ENCODE measurements at places on chromosomes 4 and X.

GRCh38 chr4:130110189-130110588 is 1014.2 kb downstream of the C4orf33 start:
- DNase-seq, result no peak

DNA sequence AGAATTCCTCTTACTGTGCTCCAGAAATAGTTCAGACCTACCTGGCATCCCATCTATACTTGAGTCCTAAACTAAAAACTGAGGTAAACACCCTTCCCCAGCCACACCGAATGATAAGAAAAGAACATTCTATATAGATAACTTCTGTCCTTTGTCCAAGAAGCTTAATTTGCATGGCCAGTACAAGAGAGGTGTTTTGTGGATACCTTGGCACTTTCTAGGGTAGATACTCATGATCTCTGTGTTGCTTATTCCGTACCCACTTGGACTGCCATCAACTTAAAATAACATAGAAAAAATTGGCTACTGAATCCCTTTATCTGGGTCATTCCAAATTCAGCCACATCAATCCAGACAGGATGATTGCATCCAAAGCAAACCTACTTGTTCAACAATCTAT is 1050.4 kb downstream of the STIM2 start:
- no peak for DNase-seq

- no peak for DNase-seq
Measured at GRCh38 chr4:60500810-60501209, 699.3 kb upstream of the ADGRL3 start.

DNA sequence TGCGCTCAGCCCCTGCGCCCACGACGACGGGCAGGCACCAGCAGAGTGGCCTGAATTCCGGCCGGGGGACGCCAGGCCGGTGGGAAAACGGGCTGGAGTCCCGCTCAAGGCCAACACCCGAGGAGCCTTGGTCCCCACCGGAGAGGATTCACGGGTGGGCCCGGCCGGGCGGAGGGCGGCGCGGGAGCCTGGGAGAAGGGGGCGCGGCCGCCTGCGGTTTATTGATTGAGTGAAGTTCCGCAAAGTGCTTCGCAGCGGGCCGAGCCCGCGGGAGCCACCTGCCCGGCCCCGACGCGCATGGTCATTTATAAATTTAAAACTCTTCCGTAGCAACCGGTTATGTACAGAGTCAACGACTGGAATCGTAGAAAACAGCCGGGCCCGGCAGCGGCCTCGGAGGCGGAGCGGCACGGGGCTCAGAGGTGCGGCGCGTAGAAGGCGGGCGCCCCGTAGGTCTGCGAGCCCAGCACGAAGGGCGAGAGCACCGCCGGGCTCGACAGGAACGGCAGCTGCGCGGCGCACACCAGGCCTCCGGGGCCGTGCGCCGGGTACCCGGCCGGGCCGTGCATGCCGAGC is 3.6 kb downstream of the NKX1-1 start:
- no peak for DNase-seq

GRCh38 chr4:169993531-169993930 is 32.7 kb downstream of the MFAP3L start:
- DNase-seq, result no peak

GRCh38 chrX:133330956-133331355 is 84.3 kb downstream of the GPC4 start:
- DNase-seq, result no peak

GRCh38 chr4:177356206-177356605 is 46.5 kb downstream of the NEIL3 start:
- no peak for DNase-seq

- no peak for DNase-seq
Measured at GRCh38 chrX:71540801-71541200, 7.9 kb downstream of the OGT start.

DNA sequence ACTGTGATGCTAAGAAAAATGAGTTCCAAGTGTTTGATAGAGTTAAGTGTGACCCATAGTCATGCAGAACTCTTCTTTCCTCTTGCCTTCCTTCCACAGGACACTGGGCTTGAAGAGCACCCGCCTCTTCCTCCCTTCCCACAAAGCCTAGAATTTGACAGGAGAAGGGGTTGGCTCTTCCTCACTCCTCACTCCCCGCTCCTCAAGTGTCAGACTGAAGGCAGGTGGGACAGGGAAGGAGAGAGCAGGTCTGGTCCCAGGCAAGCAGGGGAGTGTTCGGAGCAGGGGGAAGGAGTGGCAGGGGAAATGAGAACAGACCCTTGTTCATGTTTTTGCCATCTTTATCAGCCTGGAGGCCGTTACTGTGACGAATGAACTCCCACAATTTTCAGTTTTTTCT is 10.7 kb downstream of the MAGED2 start:
- no peak for DNase-seq

GRCh38 chr4:109576462-109576861 is 16.4 kb downstream of the MCUB start:
- no peak for DNase-seq

- DNase-seq, result no peak
Measured at GRCh38 chr4:32890398-32890797, 2170.2 kb downstream of the PCDH7 start.

DNA sequence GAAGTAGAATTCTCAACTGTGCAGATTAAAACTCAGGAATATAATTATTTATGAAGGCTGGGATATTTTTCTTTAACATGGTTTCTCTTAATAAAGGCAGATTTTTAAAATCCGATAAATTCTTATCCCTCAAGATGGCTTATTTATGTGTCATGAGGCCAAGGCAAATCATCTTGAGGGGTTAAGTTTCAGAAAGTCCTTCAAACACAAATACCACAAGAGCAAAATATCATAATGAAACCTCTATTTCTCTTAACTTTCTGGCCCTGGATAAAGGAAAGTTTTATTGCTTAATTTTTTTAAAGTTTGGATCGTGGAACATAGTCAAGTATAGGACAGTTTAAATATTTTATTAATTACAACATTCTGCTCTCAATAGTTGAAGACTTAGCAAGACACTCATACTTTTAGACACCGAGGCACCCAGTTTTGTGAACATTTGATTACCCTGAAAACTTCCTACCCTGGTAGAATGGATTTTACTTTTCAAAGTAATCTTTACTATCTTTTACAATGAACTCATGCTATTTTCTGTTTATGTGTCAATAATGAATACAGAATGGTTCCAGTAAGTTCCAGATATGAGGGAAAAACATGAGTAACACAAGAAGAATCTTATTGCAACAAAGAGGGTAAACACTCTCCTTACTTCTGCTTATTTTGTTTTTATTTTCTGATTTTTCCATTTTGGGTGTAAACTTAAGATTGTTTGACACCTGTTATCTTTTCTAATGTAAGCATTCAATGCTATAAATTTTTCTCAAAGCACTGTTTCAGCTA is 200.7 kb upstream of the IL15 start:
- no peak for DNase-seq

DNA sequence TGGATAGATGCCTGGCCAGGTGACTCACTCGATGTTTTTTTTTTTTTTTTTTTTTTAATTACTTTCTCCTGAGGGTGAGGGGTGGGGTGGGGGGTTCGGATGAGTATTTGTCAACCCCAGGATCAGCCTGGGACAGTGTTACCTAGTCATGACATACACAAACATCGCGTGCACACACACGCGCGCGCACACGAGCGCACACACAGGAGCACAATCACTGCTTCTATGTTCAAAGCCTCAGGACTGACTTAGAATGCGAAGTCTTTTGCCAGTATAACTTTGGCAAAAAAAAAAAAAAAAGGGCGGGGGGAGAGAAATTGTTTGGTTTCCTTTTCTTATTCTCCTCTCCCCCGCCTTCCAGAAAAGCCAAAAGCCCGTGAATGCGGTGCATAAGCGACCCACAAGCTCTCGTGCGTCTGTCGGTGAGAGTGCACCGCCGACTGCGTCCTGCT is 115.0 kb upstream of the TEX13C start:
- DNase-seq, result no peak

DNA sequence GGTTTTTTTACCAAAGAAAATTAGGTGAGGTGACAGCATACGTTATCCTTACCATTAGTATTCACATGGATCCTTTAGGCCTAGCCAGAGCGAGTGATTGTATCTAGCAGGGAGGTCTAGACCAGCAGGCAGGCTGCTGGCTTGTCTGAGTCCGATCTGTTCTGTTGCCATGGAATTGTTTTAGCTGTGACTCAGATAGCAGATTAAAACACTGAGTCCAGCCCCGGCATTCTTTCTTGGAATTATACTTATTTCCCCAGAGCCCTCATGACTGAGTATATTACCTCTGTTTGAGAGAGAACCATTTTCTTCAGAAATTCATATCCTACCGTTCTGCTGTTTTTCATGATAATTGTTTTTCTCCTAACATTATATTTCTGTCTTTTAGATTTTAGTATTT is 37.4 kb downstream of the OCRL start:
- DNase-seq, result no peak

GRCh38 chrX:7435822-7436221 is 287.9 kb upstream of the PUDP start:
- DNase-seq, result no peak

- DNase-seq, result no peak
Measured at GRCh38 chrX:24334461-24334860, 20.6 kb upstream of the SUPT20HL2 start.

DNA sequence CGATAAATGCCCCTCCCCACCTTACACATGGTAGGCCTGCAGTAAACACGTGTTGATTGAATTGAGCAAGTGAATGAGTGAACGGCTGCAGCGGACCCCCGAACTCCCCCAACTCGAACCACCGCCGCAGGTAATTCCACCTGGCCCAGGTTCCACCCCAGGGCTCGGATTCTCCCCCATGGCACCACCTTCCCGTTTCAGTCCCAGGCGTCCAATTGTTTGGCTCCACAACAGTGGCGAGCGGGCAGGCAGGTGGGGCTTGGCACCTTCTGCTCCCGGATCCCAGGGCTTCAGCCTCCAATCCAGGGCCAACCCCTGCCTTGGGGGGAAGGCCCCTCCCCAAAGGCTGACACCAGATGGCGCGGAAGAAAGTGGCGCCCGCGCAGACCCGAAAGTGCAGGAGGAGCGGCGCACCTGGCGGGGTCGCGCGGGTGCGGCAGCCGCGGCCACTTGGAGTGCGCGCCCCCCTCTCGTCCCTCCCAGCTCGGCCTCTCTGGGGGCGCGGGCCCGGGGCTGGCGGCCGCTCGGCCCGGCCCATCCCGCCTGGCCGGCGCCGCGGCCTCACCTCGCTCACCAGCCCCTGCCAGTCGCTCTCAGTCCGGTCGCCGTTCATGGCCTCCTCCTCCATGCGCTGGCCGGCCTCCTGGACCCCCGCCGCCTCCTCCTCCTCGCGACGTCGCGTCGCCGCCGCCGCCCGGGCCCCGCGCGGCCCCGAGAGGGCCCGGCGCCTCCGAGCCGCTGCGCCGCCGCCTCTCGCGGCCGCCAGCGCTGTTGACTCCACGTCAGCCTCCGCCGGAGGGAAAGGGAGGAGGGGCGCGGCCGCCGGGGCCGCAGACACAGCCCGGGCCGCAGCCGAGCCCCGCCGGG is at the start of gene CCDC149:
Gene CCDC149 (minus strand): TSS at position 791 of the 867 bp plus-strand sequence. CDS start 178 bp downstream, at position 613.
- peak; percentile 56 for DNase-seq

GRCh38 chr4:4456816-4457578 is 70.1 kb downstream of the NSG1 start:
- no peak for DNase-seq

- no peak for DNase-seq
Measured at GRCh38 chr4:42703813-42704212, 46.9 kb upstream of the ATP8A1 start.

- DNase-seq, result no peak
Measured at GRCh38 chr4:77731656-77732055, 87.5 kb downstream of the CNOT6L start.

DNA sequence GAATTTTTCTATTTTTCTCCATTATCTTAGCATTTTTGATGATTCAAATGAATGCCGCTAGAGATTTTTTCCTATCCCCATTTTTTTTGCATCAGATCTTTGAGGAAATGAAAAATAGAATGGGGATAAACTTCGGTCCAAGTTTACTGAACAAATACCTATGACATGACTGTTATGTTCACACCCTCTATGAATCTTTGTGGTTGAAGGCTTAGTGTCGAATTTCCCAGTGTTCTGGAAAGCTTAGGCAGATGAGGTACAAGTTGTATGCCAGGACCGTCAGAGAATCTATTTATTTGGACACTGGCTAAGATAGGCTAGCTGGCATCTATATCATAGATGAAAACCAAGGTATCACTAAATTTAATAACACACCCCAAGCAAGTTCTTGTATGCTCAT is 123.4 kb downstream of the SPCS3 start:
- DNase-seq, result peak; percentile 56

GRCh38 chr4:106369456-106370060 is 980 bp upstream of the GIMD1 start:
- peak; percentile 79 for DNase-seq

GRCh38 chr4:23884261-23884660 is 5.6 kb downstream of the PPARGC1A start:
- no peak for DNase-seq

DNA sequence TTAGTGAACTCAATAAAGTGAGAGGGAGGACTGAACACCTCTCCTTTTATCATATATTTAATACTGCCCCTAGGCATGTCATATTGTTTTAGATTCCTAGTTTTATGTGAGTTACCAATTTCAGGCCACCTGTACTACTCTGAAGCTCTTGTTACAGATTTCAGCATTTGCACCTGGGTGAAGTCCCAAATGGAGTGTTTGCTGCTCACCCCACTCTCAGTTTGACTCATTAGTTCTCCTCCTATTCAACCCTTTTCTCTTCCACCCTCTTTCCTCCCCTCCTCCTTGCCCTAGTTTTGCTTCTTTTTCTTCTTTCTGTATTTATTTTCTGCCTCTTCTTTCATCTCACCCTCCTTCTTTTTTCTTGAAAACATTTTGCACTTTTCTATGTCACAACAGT is 1852.2 kb upstream of the IGFBP7 start:
- DNase-seq, result no peak

- no peak for DNase-seq
Measured at GRCh38 chr4:118947095-118947494, 58.4 kb downstream of the SYNPO2 start.

- DNase-seq, result no peak
Measured at GRCh38 chrX:109782994-109783700, 50.1 kb upstream of the ACSL4 start.

- DNase-seq, result no peak
Measured at GRCh38 chr4:70778888-70779422, 57.2 kb downstream of the RUFY3 start.

DNA sequence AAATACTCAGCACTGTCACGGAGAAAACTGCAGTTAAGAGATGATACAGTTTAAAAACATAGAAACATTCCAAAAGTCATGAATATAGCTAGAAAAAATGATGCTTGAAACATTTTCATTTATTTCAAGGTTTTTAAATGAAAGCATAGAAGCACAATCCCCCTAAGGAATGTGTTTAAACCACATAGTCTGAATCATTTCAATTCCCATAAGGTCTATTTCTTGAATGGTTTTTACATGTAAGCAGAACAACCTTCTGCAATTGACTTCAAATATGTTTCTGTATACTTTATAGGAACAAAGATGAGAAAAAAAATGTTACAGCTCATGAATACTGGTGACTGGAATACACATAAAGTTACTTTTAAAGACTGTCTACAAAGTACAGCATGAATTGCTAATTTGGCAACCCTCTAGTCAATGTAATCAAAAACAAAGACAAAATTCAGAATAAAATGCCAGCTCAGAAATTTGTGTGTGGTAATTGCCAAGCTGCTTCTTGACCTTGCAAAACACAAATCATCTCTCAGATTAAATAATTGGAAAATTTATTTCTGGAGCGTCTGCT is 886.4 kb upstream of the ADGRL3 start:
- no peak for DNase-seq

Data from HCT116 (cell line).